Neural cell (in vitro differentiated cells): ENCODE measurements at places on chromosomes 3 and 15. TPM values are rescaled to one million over a fixed set of nuclear protein-coding genes. Genes with fewer than 3 reads are reported as not detected.

Gene THBS1
- polyA plus RNA-seq = 0.22 and 0.58 TPM in 2 replicates

Gene KBTBD13
- not detected in 2 replicates for polyA plus RNA-seq

Gene CLEC3B
- polyA plus RNA-seq = 2.6 and 4.9 TPM in 2 replicates

Gene TTC23
- polyA plus RNA-seq = 6.2 and 13.3 TPM in 2 replicates

Gene SLC35G2
- 3.7 and 6.8 TPM in 2 replicates for polyA plus RNA-seq

Gene AGBL1
- 0.12 TPM in 1 of 2 replicates, not detected in the other for polyA plus RNA-seq

Gene CCR9
- polyA plus RNA-seq = not detected in 2 replicates

Gene SLC22A14
- 0.16 and 0.25 TPM in 2 replicates for polyA plus RNA-seq

Gene UBA3
- 119 and 168 TPM in 2 replicates for polyA plus RNA-seq

Gene PRSS50
- not detected in 2 replicates for polyA plus RNA-seq

Gene NME9
- polyA plus RNA-seq = 17.4 and 40.3 TPM in 2 replicates

Gene DUOX2
- not detected in 2 replicates for polyA plus RNA-seq
